ENCODE measurements at places on chromosomes 1 and 21.

DNA sequence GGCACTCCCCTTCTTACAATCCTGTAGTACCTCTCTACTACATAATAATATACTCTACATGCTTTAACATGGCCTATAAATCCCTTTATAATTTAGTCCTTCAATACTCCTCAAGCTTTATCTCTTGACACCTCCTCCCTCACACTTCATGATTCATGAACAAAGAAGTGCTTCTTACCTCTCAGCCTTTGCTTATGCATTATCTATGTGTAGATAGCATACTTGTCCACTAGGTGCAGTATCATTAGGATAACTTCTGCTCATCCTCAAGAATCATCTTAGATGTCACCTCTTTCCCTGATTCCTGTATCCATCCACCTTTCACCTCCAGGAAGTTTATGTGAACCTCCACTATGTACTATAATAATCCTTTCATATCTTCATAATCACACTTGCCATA lies 74.4 kb downstream of the COL24A1 start:
- no peak for ATAC-seq

- ATAC-seq = no peak
Measured at GRCh38 chr1:216686860-216687766, 36.1 kb downstream of the ESRRG start.

DNA sequence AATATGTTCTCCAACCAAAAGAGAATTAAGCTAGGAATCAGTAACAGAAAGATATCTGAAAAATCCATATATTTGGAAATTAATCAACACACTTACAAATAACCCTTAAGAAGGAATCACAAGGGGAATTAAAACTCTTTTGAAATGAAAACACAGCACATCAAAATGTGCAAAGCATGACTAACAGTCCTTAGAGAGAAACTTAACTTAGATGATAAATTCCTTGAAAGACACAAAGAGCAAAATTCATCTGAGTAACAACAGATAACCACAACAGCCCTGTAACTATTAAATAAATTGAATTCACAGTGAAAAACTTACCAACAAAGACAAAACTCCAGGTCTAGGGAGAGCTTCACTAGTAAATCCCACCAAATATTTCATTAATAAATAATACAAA lies 283.8 kb downstream of the SDCCAG8 start:
- ATAC-seq = no peak

DNA sequence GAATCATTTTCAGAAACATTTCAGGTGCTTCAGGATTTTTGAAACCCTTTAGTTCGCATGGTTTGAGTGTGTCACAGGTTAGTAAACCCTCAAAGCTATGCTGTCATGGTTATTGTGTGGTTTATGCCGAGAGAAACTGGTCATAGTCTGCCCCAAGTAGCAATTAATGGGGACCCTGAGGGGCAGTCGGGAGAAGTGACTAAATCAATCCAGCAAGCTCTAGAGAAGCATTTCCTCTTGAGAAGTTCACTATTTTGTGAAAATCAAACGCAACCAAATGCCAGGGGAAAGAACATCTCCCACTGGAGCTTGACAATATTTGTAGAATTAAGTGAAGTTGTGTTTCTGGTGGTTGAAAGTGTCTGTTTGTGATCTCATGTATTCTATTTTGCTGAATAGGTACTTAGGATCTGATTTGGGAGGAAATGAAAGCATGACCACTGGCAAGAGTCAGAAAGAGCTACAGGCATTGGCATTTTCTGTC lies 63.0 kb upstream of the BACH1 start:
- ATAC-seq = peak; percentile 54

DNA sequence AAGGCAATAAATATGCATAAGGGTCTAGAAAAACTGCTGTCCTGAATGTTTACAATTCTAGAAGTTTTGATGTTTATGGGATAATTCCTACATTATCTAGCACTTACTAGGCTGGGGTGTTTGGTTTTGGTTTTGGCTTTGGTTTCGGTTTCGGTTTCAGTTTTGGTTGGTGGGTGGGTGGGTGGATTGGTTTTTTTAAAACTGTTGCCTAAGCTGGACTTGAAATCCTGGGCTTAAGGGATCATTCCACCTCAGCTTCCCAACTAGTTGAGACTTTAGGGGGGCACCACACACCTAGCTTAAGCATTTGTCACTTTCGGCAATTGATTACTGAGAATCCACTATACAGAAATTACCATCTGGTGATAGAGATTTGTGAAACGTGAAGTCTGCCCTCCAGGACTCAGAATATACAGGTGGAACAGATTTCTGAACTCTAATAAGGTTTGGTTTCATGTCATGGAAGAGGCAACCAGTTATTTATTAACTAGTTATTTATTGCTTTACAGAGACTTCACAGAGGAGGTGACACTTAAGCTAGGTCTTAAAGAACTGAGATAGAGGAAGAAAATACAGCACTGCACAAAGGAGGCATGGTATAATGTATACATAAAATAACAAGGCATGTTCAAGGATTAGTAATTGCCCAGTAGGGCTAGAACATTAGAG lies 69.6 kb downstream of the PIK3R3 start:
- peak; percentile 61 for ATAC-seq

DNA sequence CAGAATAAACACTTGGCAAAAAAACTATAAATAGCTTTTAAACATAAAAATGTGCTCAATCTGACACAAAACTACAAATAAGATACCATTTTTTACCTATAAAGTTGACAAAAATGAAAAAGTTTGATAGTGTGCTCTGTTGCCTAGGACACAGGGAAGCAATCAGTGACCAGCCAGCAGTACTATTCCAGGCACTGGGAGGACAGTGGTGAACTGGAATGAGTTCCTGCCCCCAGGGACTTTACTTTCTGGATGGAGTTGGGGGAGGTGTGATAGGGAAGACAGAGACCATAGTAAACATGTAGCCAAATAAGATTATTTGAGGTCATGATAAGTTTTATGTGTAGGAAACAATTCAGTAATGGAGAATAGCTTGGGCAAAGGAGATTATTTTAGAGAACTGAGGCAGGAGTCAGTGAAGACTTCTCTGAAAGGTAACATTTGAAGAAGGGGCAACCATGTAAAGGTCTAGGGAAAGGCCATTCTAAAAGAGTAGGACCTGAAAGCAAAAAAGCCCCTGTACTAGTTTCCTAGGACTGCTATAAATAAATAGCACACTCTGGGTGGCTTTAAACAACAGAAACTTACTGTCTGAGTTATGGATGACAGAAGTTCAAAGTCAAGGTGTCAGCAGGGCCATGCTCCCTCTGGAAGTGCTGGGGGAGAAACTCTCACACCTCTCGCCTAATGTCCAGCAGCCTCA lies 42.0 kb downstream of the EEIG2 start:
- no peak for ATAC-seq

- ATAC-seq = no peak
Measured at GRCh38 chr1:215636258-215636965, 69.3 kb downstream of the KCTD3 start.

GRCh38 chr1:154838461-154838860 lies 31.6 kb downstream of the KCNN3 start:
- ATAC-seq = no peak

DNA sequence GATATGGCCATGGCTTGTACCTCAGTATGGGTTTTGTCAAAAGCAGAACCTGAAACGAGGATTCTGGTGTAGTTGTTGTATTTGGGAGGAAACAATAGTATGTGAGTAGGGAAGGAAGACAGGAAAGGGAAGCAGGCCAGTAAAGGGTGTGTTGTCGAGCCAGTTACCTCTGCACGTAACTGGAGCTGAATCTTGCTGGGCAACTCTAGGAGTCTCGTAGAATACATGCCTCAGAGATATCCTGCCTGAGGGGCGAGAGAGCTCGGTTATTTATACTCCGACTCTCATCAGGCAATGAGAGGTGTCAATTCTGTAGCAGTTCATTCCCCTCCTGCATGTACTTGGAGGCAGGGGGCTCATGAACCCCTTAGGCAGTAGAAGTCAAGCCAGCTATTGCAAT lies 45.9 kb upstream of the KIF26B start:
- ATAC-seq = no peak

DNA sequence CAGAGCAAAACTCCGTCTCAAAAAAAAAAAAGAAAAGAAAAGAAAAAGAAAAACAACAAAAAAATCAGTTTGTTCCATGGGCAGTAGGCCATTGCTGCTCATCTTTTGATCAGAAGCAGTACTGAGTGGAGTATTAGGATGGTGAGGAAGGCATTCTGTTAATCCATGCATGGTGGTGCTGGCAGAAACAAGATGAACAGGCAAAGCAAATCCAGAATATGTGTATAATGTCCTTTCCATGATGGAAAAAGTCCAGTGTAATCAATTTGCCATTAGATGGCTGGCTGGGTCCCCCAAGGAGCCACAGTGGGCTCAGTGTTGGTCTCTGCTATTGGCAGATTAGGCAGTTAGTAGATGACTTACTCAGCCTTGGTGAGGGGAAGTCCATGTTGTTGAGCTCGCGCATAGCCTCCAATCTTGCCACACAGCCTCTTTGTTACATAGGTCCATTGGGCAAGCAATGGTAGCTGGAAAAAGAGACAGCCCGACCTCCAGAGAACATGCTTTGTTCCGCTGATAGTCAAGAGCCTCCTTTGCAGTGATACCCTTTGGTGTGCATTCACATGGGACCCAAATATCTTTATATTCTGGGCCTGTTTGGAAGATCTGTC lies 23.3 kb downstream of the H3-3A start:
- no peak for ATAC-seq

DNA sequence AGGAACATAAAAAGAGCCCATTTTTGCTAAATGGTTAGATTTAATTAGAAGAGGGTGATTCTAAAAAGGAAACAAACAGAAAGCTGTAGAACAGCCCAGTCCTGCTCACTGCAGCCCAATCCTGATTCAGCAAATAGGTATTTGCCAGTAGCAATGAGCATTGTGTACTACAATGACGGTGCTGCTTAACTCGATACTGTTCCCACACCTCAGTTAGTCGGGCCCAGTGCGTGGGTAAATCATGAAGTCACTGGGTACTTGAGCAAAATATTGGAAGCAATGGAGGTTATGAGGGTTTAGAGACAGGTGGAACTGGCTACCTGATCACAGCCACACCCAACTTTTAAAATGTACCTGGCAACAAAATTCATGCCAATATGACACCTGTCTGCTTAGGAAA lies 101.5 kb upstream of the ADGRL2 start:
- no peak for ATAC-seq

DNA sequence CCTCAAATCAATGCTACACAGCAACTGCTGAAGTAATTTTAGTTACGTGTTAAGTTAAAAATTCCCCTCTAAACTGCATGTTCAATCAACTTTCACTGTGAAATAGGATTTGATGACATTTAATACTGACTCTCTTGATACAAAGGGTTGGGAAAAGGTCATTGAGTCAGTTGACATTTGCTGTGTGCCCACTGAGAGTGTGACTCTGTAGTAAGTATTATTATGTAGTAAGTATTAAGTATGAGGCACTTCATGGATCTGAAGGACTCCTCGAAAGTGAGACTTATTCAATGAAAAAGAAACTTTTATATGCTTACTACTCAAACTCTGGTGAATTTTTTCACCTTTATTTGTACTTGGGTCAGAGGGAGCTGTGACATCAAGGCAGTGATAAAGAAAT lies 83.1 kb upstream of the S1PR1 start:
- ATAC-seq = peak; percentile 99

DNA sequence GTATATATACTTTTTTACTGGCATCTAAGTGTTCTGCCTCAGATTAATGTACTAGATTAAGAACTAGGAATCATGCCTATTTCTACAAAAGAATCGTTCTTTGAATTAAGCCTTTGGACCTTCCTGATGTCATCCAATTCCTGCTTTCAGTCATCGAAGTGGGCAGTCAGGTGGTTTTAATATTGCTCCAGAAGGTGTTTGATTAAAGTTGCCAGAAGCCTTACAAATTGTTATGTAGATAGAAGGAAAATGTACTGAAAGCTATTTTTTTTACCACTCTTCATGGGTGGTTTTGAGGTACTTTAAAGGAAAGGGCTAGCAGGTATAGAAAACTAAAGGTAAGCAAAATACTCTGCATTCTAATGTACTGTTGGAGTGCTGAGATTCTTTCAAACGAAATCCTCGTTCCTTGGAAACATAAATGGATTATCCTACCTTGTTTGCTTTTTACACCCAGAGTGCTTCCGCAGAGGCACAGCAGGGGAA lies 716 bp downstream of the CTBS start:
- no peak for ATAC-seq

DNA sequence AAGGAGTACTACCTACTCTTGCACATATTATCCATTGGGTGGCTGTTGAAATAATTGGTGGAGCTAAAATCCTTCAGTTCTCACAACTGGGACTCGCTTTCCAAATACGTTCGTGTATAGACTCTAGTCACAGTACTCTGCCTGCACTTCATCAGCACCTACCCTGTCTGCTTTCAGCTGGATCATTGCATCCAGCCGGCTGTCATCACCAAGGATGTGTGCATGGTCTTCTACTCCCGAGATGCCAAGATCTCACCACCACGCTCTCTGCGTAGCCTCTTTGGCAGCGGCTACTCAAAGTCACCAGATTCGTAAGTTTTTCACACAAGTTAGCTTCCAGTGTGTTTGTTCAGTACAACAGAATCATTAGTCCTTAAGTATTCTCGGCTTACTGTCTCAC lies 37.3 kb upstream of the PGD start:
- ATAC-seq = no peak
